ENCODE measurements at places on chromosomes 5 and 9. TPM values are rescaled to one million over a fixed set of nuclear protein-coding genes. Genes with fewer than 3 reads are reported as not detected.

DNA sequence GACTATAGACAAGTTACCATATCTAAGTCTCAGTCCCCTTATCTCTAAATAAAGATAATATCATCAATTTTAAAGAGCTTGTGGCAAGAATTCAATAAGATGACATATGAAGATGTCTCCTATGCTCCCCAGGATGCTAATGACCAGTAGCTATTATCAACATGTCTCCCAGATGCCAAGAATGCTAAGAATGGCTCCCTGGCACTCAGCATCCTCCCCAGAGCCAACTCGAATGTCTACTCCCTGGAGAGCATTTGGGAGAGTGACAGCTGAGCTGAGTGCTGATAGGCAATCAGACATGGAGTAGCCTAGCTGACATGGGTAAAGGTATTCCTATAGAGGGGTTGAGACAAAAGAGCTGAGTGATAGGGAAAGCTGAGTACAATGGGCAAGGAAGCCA is 15.9 kb downstream of the P4HA2 start:
- no peaks in the 10 kb centered on the region for H3K36me3 ChIP-seq
- no peak for DNase-seq
- no peak overlapping the region for H3K4me3 ChIP-seq
- H3K27me3 ChIP-seq, result no peaks in the 10 kb centered on the region
- no peak overlapping the region for H3K27ac ChIP-seq

GRCh38 chr5:1137567-1138444 is 25.9 kb upstream of the SLC12A7 start:
- no peaks in the 10 kb centered on the region for H3K27me3 ChIP-seq
- peak overlapping the region; percentile 3 for H3K27ac ChIP-seq
- no peaks in the 10 kb centered on the region for H3K36me3 ChIP-seq
- H3K4me3 ChIP-seq, result no peak overlapping the region
- no peak for DNase-seq

DNA sequence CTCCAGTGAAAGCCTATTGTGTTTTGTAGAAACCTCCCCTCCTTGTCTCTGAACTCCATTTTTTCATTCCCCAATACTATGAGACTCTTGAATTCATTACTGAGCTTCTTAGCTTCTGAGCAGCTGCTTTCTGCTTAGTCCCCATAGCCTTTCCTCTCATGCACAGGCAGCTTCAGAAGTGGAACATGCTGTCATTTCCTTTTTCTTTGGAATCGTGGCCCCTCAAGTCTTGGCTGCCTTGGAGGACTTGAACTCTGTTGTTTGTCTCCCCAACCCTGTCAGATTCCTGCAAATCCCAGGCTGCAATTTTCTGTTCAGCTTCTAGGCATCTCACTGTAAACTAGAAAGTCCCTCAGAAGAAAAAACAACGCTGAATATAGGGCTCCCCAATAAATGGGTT is 268.5 kb downstream of the ARRDC3 start:
- no peaks in the 10 kb centered on the region for H3K27me3 ChIP-seq
- peaks cover 10% of the 10 kb centered on the region for H3K4me1 ChIP-seq
- H3K4me3 ChIP-seq, result no peak overlapping the region

- no peak overlapping the region for H3K4me3 ChIP-seq
- no peaks in the 10 kb centered on the region for H3K36me3 ChIP-seq
- peak overlapping the region; percentile 50 for H3K27ac ChIP-seq
- peaks cover 4% of the 10 kb centered on the region for H3K4me1 ChIP-seq
These were observed 17.0 kb downstream of the PRRT1B start for GRCh38 chr9:131562032-131562959.

GRCh38 chr9:30329431-30329830 is 2055.0 kb upstream of the ACO1 start:
- no peak overlapping the region for H3K27ac ChIP-seq
- no peaks in the 10 kb centered on the region for H3K27me3 ChIP-seq
- no peaks in the 10 kb centered on the region for H3K36me3 ChIP-seq
- H3K4me3 ChIP-seq, result no peak overlapping the region
- no peak for DNase-seq
- no peaks in the 10 kb centered on the region for H3K4me1 ChIP-seq

- DNase-seq, result peak; percentile 12
- no peaks in the 10 kb centered on the region for H3K27me3 ChIP-seq
- H3K27ac ChIP-seq, result peak overlapping the region; percentile 61
- peaks cover 39% of the 10 kb centered on the region for H3K4me1 ChIP-seq
These were observed 23.9 kb downstream of the TLE1 start for GRCh38 chr9:81665322-81665871.

DNA sequence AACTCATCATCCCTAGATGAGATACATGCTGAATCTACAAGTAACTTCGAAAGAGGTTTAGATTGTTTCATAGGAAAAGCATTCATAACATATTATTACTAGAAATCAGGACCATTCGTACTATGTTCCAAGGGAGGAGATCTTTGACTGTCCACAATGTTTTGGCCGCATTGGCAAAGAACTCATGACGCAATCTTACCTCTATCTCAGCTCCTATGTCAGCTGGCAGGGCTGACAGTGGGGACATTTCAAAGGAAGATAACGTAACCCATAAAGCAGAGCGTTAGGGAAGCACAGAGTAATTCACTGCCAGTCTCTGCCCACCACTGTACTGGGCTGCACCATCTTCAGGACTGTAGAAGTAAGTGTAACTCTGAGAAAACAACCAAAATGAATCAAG is 69.7 kb downstream of the EFNA5 start:
- H3K27me3 ChIP-seq, result no peaks in the 10 kb centered on the region
- H3K4me1 ChIP-seq, result peaks cover 17% of the 10 kb centered on the region
- no peak overlapping the region for H3K27ac ChIP-seq
- H3K4me3 ChIP-seq, result no peak overlapping the region

DNA sequence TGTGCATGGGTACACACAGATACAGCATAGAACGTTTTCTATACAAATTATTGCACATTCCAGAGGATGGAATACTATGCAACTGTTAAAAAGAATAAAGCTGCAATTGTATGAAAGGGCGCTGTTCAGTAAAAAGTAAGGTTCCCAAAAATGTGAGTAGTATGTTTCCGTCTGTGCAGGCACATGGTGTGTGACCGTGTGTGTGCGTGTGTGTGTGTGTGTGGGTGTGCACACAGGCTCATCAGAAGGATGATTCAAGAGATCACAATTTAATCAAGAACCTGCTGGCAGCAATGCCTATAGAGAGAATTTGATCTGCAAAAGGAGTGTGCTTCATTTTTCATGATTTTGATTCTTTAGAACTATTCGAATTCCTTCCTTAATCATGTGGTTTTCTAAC is 76.3 kb downstream of the SEMA4D start:
- no peak overlapping the region for H3K27ac ChIP-seq
- peaks cover 9% of the 10 kb centered on the region for H3K4me1 ChIP-seq
- H3K4me3 ChIP-seq, result no peak overlapping the region
- H3K27me3 ChIP-seq, result no peaks in the 10 kb centered on the region

- H3K36me3 ChIP-seq, result no peaks in the 10 kb centered on the region
- H3K4me1 ChIP-seq, result peaks cover 33% of the 10 kb centered on the region
- H3K27me3 ChIP-seq, result no peaks in the 10 kb centered on the region
- H3K4me3 ChIP-seq, result peak overlapping the region; percentile 85
These were observed 16.1 kb downstream of the GBGT1 start for GRCh38 chr9:133147412-133148198.

GRCh38 chr5:127746756-127747155 is 43.6 kb downstream of the CCDC192 start:
- H3K27ac ChIP-seq, result no peak overlapping the region

DNA sequence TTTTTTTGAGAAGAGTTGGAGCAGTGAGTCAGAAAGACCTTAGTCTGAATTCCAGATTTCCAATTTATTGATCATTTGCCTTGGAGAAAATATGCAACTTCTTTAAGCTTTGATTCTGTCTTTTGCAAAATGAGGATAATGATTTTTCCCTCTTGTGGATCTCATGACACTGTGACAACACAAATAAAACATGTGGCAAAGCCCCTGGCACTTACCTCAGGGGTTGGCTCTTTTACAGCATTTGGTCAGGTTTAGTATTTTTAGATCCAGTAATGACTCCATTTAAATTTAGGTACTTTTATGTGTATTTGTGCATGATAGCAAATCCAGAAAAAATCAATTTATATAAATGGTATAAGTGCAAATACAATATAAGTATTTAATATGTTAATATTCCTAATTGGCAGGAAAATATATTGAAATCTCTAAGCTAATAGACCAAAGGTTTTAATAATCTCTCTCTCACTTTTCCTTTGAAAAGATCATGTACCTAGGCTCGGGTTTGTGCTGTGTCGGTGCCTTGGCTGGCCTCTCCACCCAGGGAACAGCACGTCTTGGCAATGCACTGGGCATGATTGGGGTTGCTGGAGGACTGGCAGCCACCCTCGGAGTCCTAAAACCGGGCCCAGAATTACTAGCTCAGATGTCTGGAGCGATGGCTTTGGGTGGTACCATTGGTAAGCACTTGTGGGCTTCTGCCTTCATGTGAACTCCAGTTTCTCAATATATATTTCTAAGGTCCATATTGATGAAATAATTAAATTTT is 49.7 kb downstream of the NNT start:
- no peak for DNase-seq
- no peak overlapping the region for H3K27ac ChIP-seq
- H3K36me3 ChIP-seq, result peaks cover 7% of the 10 kb centered on the region
- no peak overlapping the region for H3K4me3 ChIP-seq

The CMYA5 gene
- 3.5 TPM for total RNA-seq
